Stimulated activated CD8-positive, alpha-beta memory T cell treated with anti-CD3 and anti-CD28 coated beads, Interleukin-4, amount 100 ng/mL, for 4 hours (primary cell): ENCODE measurements at places on chromosomes 5 and 9.

- no peak for DNase-seq
Observed at GRCh38 chr5:7770436-7770835, 80.5 kb downstream of the CFAP90 start.

DNA sequence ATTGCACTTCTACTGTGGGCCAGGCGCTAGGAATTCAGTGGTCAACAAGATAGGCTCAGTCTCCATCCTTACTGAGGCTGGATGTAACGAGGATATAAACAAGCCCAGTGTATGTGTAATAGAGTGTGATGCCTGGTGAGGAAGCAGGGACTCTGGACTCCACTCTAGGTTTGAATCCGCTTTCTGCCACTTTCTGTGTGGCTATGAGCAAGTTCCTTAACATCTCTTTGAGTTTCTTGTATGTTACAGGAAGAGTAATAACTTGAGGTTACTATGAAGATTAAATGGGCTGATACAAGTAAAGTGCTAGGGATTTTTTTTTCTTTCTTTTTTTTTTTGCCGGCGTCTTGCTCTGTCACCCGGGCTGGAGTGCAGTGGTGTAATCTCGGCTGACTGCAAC lies 12.4 kb downstream of the DOCK2 start:
- DNase-seq: no peak

GRCh38 chr9:130462685-130463540 lies 18.2 kb downstream of the ASS1 start:
- no peak for DNase-seq

GRCh38 chr5:45454114-45454513 lies 242.1 kb downstream of the HCN1 start:
- DNase-seq: no peak

DNA sequence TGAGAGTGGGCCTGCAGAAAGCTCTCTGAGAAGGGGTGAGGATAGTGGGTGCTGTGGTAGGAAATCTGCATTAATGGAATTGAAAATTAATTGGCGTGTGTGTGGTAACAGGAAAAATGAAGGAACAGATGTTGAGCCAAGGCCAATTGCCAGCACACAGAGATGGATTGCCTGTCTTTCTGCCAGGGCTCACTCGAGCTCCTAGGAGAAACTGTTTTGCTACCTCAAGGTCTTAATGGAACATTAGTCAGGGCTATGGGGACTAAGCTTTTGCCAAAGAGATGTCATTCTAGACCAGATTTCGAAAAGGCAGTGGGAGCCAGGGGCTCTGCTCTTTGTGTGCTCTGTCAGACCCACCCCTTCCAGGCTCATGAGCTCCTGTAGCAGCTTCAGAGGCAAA lies 124.0 kb upstream of the EFNA5 start:
- DNase-seq: no peak

DNA sequence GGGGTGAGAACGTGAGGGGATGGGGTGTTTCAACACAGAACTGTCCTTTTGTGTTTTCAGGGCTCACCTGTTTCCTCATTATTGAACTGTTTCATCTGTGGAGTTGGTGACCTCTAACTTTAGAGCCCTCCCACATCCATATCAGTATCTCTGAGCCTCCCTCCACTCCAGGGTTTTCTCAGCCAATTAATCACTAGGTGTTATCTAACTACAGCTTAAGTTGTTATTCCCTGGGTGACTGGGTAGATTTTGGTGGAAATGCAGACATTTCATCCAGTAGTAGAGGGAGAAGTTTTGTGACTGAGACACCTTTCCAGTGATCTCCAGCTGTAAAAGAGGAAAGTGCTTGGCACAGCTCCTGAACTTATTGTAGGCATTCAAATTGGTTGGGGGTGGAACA lies 23.7 kb downstream of the PPP3R2 start:
- DNase-seq: no peak

GRCh38 chr9:93252781-93253530 lies 69.0 kb downstream of the WNK2 start:
- DNase-seq: no peak

DNA sequence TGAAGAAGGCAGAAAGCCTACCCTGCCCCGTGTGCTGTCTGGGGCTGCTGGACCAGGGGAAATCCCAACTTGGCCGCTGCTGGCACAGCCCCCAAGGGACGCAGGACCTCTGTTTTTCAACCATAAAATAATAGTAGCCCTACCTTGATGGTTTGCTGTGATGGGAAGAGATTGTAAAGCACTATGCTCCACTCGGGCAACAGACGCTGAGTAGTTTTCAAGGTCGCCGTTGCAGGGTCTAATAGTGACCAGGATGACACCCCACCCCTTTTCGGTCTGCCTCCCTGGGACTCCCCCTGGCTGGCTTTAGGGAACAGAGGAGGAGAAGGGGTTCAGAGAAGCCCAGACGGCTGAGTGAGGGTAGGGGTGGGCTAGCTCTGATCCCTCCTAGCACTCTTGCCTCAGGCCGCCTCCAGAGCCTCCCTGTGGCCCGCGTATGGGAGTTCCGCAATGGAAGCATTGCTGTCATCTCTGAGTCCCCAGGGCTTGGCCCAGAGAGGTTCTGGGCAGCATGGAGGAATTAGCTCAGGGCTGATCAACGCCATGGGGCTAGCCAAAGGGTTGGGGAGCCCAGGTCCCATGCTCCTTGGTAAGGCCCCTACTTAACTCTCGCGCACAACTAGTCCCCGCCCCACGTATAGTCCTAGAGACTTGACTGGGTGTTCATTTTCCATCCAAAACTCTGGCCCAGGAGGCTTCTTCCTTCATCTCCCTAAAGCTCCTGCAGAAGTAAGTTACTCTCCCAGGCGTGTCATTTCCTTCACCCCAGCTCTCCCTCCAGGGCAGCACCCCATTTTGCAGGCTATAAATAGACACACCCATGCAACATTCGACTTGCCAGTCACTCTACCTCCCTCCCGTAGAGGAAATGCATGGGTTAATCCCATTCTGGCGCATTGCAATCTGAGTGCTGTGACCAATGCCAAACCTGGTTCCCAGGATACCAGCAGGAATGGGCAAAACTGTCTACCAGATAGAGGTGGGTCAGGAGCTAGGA lies 1.1 kb upstream of the IRF1 start:
- no peak for DNase-seq

- DNase-seq: no peak
Observed at GRCh38 chr5:94471521-94471920, 146.9 kb downstream of the KIAA0825 start.

GRCh38 chr5:134432174-134432573 lies 20.5 kb upstream of the CDKN2AIPNL start:
- no peak for DNase-seq

DNA sequence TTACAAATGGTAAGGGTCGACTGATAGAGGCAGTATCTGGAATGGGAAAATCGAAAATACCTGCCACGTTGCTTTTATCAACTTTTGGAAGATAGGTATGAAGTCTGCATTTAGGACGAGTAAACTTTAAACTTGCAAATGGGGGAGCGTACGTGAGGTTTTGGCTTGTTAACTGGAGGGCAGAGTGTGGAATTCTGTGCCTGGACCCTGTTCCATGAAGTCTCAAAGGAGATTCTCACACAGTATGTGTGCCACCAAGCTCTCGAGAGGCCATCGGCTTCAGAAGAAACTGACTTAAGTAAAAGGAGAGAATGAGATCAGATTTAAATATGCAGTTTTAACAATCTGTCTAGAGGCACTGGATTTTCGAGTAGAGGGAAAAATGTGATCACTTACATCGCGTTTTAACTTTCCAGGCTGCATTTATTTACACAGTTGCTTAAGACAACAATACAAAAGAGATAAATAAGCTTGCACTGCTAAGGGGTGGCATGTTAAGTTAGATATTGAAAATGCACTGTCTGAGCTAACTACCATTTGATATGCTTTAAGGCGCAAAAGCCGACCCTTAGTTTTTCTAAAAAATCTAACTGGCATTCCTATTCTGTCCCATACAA lies 401.6 kb downstream of the EBF1 start:
- no peak for DNase-seq

GRCh38 chr9:88196142-88196790 lies 58.0 kb upstream of the SPATA31C2 start:
- DNase-seq: no peak

- no peak for DNase-seq
Observed at GRCh38 chr9:120693700-120694008, 20.6 kb downstream of the MEGF9 start.

- no peak for DNase-seq
Observed at GRCh38 chr5:166781737-166782136, 1509.7 kb upstream of the WWC1 start.

DNA sequence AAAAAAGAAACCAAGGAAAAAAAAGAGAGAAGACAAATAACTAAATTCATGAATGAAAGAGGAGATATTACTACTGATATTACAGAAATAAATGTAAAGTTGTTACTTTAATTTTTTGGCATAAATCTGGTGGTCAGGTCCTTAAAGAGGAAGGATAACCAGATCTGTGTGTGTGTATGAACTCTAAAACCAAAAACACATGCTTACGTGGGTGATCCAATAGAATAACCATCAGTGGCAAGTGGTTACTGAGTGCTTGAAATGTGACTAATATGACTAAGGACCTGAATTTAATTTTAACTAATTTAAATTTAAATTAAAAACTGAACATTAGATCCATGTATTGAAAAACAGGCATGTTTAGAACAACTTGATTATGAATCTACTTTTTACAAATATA lies 10.3 kb downstream of the SLC28A3 start:
- DNase-seq: no peak

DNA sequence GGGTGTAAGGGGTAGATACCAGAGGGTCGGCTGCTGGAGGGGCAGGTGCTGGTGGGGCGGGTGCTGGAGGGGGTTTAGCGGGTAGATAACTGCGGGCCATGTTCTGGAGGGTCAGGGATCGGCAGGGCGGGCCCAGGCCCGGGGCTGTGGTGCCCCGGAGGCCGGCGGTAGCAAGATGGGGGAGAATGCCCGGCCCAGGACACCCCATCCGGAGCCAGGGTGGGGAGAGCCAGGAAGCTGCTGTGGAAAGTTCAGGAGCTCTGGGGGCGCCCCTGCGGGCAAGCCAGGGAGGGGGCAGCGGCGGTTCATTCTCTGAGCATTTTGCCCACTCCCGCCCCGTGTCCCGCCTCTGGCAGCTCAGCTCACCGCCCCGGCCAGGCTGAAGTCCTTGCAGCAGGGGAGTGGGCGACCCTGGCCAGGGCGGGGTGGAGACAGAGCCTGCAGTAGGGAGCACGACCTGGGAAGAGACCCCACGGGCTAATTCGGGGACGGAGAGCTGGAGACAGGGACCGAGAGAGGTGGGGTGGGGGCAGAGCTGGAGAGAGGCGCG lies 538 bp downstream of the PRRT1B start:
- no peak for DNase-seq

DNA sequence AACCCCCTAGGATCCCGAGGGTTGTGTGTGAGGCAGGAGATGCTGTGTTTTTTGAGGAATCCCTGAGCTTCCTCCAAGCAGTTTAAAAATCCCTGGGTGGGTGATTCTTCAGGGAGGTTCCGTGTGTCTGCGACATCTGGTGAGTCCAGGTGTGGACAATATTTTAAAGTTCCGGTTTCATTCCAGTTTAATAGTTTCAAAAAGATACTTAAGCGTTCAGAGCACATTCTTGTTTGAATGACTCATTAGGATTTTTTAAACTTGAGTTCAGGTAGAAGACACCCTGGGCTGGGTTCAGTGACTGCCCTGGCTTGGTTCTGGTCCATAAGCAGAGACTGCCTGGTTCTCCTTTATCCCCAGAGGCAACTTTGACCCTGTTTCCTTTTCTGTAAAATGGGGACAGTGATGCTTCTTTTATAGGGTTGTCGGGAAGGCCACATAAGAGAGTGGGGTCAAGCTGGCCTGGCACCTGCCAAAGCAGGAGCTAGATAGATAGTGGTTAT lies 119.2 kb downstream of the RGS3 start:
- DNase-seq: no peak

DNA sequence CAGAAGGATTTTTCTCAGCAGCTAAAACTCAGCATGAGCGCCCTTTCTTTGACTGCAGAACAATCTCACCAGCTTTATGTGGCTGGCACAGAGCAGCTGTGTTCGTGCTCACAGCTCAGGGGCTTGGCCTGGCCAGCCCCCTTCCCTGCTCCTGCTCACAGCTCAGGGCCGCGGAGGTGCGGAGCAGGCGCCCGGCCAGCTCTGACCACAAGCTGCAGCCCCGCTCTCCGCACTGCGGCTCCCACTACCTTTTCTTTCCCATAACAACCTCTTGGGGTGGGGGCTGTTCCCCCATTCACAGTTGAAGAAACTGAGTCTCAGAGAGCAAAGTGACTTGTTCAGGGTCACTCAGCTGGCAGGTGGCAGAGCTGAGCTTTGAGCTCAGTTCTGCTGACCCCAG lies 34.0 kb upstream of the PHYKPL start:
- no peak for DNase-seq

DNA sequence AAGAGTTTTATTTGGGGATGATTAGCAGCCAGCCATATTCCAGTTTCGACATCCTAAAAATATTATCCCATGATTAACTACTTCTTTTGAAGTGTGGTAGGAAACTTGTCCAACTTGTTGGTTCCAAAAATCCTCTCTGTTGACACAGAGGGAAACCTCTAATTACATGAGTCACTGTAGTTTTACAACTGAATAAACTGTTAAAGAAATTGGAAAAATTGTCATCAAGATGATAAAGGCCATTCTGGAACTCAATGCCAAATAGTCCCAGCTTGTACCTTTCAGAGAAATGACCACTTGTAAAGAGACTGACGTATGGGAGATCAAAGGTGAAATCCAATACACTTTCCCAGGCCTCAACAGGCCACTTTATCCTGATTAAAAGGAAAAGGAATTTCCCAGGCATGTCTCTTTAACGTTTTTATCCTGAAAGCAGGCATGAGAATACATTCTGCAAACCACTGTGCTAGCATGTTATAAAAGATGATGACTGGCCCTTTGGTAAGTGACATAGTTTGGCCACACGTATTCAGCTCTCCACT lies 261.6 kb downstream of the GLIS3 start:
- DNase-seq: no peak

DNA sequence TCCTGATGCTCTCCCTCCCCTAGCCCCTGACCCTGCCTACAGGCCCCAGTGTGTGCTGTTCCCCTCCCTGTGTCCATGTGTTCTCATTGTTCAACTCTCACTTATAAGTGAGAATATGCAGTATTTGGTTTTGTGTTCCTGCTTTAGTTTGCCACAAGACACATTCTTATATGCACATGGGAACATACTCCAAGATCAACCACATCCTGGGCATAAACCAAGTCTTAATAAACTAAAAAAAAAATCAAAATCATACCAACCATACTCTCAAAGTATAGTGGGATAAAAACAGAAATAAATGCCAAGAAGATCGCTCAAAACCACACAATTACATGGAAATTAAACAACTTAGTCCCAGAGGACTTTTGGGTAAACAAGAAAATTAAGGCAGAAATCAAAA lies 11.2 kb upstream of the ZCCHC9 start:
- DNase-seq: no peak

GRCh38 chr9:70006306-70006705 lies 37.3 kb upstream of the MAMDC2 start:
- no peak for DNase-seq

GRCh38 chr9:68932458-68932857 lies 81.5 kb downstream of the PRKACG start:
- DNase-seq: no peak
